NCI-H1105 treated with DMSO at 0.1 percent for 48 hours (cell line): ENCODE measurements at places on chromosomes 11 and 22.

DNA sequence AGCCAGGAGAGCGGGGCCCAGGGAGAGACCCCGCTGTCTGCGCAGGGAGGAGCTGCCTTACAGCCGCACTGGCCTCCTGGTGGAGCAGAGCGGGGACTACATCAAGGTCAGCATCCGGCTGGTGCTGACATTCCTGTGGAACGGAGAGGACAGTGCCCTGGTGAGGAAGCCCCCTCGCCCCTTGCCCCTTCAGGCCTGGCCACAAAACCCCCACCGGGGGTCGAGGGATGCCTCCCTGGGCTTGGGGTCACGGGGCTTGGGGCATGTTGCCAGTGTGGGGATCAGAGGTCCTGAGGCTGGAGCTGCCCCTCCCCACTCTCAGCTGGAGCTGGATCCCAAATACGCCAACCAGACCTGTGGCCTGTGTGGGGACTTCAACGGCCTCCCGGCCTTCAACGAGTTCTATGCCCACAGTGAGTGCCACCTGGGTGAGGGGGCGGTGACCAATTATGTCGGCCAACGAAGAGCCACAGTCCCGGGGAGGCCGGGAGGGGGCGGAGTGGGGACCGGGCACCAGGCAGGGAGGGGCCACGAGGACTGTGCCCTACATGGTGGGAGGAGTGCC, 4.2 kb downstream of the MUC5B start:
- no peak for DNase-seq

GRCh38 chr22:25057013-25057881, 104.7 kb downstream of the KIAA1671 start:
- DNase-seq: peak; percentile 70

DNA sequence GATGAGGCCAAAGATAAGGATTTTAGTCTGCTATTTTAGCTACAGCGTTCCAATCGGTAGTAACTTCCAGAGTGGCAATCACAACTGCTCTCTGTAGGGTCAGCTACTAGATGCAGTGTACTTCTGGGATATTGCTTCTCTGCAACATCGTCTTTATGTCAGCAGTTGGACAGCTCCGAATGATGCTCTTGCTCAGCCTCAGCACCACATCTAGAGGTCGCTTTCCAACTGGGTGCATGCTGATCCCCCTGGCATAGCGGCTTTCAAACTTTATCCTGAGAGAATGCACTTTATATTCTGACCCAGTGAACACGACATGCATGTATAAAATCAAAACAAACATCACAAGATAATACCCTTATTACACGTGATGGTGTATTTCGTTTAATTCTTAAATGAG, 219.6 kb downstream of the C11orf87 start:
- DNase-seq: no peak

GRCh38 chr11:45538363-45538762, 127.1 kb downstream of the CHST1 start:
- no peak for DNase-seq

DNA sequence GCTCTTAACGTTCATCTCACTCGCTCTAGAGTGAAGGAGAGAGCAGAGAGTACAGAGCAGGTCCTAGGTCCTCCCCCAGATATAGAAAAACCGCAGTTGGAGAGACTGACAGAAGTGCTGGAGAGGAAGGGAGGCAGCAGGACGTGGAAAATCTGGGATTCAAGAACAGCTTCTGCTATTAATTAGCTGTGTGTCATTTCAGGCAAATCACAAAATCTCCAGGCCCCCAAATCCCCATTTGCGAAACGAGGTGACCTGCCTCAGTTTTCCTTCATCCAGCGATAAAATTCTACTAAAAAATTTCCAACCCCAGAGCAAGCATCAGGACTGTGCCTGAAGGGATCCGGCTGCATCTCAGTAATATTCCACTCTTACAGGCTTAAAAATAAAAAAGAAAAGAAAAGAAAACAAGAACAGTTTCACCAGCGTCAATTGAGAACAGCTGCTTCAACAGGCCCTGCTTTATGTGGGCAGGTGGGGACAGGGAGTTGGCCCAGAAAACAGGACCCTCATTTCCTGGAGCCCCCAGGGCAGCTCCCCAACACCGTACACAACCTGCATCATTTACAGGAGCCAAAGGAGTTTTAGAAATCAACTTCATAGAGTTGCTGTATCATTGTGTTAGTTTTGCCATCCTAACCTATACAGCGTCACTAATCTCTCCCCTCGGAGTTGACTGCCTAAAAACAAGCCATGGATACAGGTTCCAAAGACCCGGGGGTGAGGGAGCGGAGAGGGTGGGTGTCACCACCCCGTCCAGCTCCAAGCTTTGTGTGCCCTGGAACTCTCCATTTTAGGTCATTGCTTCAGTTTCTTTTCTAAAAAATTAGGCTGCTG, 2.3 kb upstream of the MALAT1 start:
- DNase-seq: peak; percentile 47
